ENCODE measurements at places on chromosomes 5 and 9.

- no peak for DNase-seq
Measured at GRCh38 chr5:174717826-174718455, 6.4 kb upstream of the MSX2 start.

GRCh38 chr5:131460867-131461572 is 174.0 kb downstream of the RAPGEF6 start:
- no peak for DNase-seq

GRCh38 chr9:70586476-70586875 is 172.0 kb upstream of the KLF9 start:
- no peak for DNase-seq

- no peak for DNase-seq
Measured at GRCh38 chr5:157280927-157281326, 15.0 kb downstream of the CYFIP2 start.

- peak; percentile 1 for DNase-seq
Measured at GRCh38 chr9:87836951-87837705, 45.5 kb upstream of the SPATA31E1 start.

DNA sequence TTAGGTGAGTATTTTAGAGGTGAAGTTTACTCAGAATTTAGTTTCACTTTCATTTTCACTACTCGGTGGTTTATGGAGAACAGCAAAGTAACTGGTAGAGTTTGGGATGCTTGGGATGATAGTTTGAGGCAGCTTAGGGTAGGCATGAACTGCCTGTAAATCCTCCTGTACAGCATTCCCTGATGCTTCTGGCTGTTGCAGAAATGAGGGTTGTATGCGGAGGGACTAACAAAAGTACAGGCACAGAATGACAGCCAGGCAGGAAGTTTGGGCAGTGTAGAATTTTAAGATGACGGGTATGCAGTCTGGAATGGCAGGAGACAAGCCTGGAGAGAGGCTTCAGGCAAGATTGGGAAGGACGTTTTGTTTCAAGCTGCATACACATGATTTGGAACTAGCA is 48.0 kb upstream of the FAM120AOS start:
- DNase-seq: no peak

GRCh38 chr5:58722160-58722559 is 139.3 kb downstream of the RAB3C start:
- DNase-seq: no peak

DNA sequence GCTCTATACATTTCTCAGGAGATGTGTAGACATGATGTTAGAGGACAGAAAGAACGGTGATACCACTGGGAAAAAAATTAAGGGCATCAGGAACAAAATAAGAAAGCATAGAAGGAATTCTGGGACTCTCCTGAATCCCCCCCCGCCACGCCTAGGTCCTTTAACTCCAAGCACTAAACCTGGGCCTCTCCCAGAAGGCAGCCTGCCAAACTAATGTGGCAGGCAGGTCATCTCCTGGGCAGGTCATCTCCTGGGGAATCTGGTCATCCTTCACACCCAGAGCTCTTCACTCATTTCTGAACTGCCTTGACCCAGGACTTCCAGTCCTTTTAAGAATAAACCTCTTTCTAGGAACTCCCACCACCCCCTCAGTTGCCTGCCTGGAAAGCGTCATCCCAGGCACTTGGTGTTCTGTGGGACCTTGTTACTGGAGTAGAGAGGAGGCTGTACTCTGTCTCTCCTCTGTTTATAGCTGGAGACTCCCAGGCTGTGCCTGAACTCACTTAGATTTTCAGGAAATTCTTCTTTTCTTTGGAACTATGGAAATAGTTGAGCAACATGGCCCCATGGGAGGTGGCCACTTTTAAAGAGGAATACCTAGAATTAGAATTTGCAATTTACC is 24.1 kb downstream of the PSAT1 start:
- no peak for DNase-seq

DNA sequence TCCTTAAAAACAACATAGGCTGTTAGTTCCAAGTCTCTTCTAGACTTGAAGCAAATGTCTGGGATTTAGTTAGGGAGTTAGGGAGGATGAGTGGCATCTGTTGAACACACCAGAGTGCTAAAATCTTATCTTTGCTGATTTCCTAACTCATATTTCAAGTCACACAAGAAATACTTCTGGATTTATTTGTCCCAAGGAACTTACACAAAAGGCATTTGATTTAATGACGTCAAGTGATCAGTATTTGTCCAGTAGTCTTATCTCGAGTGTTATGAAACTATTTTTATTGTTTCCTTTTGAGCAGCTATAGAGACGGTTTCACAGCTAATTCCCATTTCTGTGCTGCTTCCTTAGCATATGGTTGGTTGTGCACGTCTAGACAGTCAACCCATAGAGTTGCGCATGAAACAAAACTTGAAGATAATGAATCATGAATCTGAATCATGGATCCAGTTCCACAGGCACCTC is 140.5 kb upstream of the TUT7 start:
- no peak for DNase-seq

DNA sequence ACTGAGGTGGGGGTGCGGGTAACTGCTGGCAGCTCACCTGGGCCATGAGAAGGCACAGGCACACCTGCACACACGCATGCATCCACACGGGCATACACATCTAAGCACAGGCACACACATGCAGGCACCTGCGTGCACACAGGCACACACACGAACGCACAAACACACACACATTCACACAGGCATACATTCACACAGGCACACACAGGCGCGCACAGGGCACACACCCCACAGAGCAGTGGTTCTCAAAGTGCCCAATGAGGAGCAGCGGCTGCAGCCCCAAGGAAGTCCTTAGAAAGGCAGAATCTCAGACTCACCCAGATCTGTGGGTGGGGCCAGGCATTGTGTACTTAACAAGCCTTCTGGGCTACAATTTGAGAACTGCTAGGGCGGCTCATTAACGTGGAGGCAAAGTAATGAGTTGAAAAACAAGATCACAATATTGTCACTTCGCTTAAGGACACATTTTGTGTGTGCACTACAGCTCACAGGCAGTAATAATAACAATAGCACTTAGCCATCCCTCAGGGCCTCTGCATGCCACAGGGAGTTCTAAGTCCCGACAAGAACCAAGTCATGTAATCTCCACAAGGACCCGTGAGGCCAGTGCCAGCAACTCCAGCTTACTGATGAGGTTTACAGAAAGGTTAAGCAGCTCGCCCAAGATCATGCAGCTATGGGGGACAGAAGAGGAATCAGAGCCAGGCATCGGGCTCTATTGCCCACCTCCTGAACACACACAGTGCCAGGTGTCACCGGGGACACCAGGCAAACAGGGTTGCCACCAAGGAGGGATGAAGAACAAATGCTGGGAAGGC is 91.6 kb downstream of the ROR2 start:
- no peak for DNase-seq

DNA sequence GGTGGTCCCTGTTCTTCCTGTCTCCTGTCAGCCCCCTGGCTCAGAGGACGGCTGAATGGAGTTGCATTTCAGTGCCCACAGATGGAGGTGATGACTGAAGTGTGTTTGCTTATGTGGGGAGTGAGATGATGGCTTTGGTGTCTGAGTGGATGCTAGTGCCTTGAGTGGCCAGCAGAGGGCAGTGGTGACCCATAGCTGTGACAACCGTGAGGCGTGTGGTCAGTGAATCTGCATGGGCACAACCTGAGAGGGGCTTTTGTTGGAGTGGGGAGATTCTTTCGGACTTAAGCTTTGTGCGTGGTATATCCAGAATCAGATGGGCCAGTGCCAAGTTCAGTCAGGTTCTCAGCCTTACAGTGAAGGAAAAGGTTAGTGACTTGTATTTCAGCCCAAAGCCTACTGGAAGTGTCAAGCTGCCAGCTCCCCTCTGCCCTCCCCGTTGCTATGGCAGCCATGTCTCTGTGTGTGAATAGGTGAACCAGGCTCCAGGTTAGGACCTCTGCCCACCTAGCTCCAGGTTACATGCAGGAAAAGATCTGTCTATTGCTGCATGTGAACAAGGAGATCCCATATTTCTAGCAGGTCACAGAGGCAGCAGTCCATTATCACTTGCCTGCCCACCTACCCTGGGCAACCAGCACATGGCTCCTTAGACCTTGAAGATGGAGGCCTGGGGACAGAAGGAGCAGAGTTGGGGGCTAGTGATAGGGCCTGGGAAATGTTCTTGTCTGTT is 14.7 kb upstream of the CXXC5 start:
- peak; percentile 55 for DNase-seq

- no peak for DNase-seq
Measured at GRCh38 chr5:169300468-169301385, at the start of gene SLIT3. SLIT3 (minus strand) TSS chr5:169301139; CDS start chr5:169300709, 430 bp downstream.

- DNase-seq: no peak
Measured at GRCh38 chr5:52077941-52078815, 694.9 kb downstream of the ISL1 start.

DNA sequence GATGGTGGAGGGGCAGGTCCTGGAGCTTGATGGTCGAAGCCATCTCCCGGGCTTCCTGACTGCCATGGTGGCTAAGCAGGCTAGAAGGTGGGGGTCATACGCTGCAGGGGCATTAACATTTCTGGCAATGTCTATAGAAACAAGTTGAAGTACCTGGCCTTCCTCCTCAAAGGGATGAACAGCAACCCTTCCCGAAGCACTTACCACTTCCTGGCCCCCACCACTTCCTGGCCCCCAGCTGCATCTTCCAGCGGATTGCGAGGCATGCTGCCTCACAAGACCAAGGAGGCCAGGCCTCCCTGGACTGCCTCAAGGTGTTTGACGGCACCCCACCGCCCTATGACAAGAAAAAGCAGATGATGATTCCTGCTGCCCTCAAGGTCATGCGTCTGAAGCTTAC is 97.0 kb upstream of the MOCS2 start:
- no peak for DNase-seq

DNA sequence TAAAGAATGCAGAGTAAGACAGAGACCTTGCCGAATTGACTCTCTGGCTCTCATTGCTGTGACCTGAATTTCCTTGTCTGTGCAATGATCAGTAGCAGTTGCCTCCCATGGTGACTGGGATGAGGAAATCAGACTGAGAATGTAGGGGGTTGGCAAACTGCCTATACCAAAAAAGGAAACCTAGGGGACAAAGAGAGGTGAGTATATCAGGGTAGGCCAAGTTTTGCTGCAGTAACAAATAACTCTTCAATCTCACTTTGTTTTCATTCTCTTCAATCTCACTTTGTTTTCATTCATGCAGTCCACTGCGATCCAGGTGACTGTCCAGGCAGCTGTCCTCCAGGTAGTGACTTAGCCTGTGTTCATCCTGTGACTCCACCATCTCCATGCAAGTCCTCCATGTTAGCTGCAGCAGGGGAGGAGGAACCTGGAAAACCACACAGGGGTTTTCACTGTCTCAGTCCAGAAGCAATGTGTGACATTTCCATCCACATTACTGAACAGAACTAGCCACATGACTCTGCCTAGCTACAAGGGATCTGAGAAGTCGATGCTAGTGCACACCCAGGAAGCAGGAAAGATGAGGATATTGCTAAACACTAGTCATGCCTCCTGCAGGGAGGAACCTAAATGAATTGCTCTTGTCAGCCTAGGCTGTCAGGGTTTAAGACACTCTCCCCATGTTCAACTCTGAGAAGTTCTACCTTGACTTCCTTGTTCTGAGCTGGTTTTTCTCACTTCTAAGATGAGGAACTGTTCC is 26.0 kb downstream of the TMEM174 start:
- no peak for DNase-seq

DNA sequence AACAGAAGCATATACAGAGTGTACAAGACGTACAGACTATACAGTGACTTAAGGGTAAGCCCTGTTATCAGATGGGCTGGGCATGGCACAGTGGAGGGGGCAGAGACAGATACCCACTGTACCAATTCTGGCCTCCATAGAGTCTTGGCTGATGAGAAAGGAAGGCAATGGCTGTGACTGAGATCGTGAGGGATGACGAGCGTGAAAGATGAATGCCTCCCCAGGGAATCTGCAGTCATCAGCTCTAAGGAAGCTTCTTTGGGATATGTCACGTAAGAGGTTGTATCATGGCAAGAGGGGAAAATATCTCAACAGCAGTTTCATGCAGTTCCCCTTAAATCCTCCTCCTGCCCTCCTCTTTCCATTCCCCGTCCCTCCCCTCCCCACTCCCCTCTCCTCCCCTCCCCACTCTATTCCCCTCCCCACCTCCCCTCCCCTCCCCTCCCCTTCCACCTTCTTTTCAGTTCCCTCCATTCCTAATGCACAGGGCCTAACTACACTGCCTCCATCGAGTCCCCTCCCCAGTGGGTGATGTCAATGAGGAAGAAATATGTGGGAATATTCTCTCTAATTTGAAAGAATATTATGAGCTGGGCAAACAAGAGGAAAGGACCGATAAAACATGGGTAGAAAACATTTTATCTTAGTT is 226.4 kb upstream of the DAP start:
- no peak for DNase-seq

DNA sequence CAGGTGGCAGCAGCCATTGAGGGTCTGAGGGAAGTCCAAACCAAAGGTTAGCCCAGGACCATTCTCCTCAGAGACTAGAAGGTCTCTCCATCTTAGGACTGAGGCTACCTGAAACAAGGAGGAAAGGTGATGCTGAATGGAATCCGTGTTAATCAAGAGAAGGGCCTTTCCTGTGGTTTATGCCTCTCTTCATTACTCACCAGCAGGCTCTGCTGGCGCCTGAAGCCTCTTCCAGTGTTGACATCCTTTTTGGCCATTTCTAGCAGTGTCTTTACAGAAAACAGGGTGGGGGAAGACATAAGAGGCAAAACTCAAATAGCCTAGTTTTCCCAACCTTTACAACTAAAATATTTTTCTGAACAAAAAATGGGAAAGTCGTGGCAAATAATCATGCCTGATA is 98.0 kb downstream of the ENC1 start:
- DNase-seq: no peak

DNA sequence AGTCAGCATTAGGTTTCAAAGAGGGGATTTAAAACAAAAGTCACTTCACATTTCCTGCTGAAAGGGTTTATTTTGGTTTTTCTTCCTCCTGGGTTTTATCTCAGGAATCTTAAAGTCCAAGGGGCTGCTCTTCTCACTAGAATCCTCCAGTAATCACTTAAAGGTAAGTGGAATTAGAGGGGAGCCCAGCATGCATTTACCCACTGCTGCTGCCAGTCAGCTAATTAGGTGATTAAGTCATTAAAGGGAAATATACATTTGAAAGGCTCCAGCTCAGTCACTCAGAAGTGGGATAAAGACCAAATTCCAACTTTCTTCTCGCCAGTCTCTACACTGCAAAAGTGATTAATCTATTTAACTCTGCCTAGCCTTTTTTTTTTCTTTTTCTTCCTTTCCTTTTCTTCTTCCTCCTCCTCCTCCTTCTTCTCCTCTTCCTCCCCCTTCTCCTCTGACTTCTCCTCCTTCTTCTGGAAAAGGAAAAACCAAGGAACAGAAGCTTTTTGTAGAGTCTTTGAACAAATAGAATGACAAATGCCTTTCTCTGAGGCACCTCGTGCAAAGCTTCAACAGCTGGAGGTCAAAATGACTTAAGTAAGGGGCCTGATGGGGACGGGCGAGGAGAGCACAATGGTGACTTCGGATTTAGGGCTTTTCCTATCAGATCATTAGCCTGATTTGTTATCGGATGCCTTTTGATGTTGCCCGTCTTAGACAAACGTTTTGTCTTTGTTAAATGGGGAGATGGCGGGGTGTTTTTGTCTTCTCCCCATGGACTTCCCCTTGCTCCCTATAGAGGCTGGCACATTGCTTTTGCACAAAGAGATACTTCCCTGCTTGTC is 617.6 kb downstream of the IRX1 start:
- no peak for DNase-seq

- no peak for DNase-seq
Measured at GRCh38 chr5:65651144-65651543, 26.3 kb downstream of the SHLD3 start.
